ENCODE measurements at places on chromosomes 3 and 15.

DNA sequence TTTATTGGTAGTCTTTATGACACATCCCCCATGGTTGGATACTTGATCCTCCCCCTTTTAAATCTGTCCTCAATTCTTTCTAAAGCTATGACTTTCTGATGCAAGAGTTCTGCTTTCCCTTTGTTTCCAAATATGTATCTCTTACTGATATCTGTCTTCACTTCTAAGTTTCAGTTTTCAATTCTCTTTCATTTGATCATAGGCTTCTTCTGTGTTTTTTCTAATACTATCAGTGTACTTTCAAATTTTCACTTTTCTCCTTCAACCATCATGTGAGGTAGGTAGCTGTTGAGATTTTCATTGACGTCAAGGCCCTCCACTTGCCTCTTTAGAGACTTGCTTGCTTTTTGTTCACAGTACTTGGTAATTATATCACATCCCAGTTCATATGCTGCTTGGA, 436.5 kb downstream of the CNTN4 start:
- no peak for DNase-seq

- DNase-seq: peak; percentile 23
Observed at GRCh38 chr3:153595186-153595815, 433.3 kb downstream of the RAP2B start.

GRCh38 chr3:24156466-24156865, 211.4 kb downstream of the NR1D2 start:
- peak; percentile 28 for DNase-seq

DNA sequence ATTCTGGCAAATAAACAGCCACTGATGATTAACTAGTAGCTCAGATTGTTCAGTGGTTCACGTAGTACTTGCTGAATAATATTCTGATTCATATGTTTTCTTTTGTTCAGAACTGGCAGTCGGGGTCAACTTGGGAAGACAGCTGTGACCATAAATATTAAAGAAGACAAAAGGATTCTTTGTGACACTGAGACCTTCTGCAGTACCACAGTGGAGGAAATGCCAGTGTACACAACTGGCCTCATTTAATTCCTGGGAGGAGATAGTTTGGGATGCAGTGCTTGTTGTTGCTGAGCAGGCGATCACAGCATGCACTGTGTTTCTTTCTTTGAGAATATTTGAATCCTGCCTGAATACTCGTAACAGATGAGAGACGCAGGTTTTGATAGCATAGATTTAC, 26.7 kb upstream of the MCF2L2 start:
- DNase-seq: no peak

DNA sequence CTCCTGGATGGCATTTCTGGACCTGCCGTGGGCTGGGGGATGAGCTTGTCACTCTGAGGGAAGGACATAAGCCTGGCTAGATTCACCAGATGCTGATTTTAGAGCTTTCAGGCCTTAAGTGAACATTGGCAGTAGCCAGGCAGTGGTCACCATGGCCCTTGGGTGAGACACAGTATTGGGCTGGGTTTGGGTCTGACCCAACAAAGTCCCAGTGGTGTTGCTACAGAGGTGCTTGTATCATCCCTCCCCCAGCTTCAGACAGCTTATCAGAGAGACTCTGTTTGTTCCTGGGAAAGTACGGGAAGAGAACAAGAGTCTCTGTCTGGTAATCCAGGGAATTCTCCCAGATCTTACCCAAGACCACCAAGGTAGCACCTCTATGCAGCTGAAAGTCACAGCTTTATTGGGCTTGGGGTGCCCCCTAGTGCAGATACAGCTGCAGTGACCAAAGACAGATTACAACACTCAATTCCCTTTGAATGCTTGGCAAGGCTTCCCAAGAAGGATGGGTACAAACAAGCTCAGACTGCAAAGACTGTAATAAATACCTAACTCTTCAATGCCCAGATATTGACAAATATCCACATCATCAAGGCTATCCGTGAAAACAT, 9.8 kb upstream of the RUVBL1 start:
- DNase-seq: no peak

DNA sequence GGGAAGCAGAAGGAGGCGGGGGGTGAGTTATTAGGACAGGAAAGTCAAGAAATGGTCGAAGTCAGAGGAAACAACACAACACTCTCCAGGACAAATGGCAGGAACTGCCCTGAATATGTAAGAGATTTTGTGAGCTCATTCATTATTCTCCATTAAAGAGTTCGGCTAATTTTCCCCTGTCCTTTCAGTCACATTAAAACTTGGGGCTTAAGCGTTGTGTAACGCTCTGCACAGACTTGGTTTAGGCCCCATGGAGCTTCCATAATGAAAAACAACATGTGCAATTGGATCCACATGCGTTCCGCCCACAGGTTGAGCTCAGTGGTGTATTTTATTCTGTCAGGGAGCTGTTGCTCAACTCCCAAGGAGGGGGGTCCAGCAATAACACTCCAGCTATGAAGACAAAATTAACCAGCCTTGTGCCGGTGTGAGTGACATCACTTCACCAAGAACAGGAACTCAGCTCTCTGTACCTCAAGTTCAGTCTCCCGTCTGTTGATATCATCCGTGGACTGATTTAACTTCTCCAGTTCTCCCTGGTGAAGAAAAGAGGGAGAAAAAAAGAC, 2.3 kb downstream of the SH3BP5 start:
- DNase-seq: no peak

GRCh38 chr3:114878114-114878839, 268.8 kb downstream of the ZBTB20 start:
- no peak for DNase-seq

DNA sequence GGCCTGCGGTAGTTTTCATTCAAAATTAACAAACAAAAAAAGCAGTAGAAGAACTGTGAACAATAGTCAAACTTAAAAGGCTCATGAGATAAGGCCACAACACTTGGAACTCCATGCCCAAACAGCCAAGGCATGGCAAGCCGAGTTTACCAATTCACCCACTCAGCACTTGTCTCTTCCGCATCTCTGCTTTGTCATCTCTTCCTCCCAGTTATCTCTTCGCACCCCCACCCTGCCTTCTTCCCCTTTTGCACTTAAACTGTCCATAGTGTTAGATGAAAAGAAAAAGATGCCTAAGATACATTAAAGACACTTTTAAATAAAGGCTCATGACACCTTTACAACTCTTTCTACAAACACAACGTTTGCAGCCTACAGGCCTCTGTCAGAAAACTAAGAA, 11.1 kb downstream of the TLE3 start:
- DNase-seq: no peak

DNA sequence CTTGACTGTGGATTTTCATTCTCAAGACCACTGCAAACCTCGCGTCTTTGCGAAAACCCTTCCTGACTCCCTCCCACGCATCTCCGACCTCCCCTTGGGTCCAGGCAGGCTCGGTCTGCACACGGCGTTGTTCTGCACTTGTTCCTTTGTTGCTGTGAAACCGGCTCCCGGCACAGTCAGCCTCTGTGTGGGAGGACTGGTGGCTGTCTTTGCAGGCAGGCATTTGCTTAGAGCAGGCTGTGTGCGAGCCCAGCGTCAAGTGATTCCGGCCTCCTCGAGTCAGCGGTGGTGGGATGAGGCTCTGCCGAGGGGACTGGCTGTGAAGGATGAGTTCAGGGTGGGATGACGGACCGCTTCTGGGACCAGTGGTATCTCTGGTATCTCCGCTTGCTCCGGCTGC, 102.6 kb upstream of the ROPN1 start:
- DNase-seq: no peak

GRCh38 chr3:15009167-15009566, 55.9 kb downstream of the MRPS25 start:
- no peak for DNase-seq

GRCh38 chr15:39397883-39398282, 183.0 kb upstream of the THBS1 start:
- DNase-seq: no peak

DNA sequence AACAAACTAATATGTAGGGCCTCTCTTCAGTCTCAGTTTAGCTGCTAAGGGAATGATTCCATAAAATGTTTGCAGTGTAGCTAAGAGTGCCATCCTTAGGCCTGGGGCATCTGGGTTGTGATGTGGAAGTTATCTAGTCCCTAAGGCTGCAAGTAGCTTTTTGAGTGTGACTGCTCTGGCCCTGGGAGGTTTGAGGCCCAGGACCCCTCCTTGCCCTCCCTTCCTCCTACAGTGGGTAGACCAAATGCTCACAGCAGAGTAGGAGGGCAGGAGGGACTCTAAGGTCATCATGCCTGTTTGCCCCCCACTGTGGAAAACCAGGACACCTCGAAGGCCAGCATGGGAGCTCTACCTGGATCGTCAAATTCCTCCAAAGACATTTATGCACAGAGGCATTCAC, 115.0 kb downstream of the EPHB1 start:
- no peak for DNase-seq

DNA sequence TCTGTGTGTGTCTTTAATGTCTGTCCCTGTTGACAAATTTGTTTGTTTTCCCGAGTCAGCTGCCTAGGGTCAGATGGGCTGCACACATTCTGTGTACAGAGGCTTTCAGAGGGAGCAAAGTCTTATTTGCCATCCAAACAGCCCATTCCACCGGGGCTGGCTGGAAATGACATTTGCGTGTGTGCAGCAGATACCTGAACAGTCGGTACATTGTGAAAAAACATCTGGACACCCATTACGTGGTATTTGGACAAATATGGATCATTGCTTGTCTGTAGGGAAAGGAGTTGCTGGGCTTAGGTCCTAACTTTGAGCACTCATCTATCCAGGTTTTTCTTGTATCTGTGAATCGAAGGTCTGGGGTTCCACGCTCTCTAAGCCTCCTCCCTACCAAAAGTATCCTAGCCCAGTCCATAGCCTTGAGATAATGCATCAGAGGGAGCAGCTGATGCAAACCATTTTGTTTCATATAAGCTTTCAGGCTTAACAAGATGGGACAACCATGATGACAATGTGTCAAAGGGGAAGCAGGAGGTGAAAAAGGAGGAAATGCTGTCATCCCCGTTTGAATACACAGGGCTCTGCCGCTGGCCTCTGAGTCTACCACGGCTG, 22.2 kb upstream of the CMTM8 start:
- DNase-seq: no peak

DNA sequence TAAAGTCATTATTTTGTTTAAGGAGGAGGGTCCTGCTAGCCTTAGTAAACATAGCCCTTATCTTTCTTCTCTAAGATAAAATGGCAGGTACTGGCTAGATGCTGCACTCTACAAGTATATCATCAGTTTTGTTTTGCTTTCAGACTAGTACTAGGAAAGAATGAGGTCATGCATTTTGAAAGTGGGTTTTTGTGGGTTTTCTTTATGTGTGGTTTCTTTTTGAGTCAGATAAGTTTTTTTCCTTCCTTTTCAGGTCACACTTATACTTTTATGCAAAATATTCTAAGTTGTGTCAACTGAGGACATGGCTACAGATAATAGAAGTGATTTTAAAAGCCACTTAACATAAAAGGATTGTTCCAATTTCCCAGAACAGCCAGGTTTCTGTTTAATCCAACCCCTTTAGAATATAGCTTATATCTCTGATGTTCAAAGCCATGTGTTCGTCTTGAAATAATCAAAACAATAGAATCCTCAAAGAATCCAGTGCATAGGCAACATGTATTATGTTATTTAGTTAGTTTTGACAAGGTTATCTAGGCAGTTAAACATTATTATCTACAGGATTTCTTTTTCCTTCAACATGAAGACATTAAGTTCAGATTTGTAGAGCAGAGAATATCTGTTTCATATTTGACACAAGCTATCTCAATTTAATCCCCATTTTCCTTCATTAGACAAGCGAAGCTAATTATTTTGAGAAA, 406.2 kb downstream of the RBMS3 start:
- DNase-seq: no peak

GRCh38 chr15:51054535-51054934, 40.2 kb downstream of the TNFAIP8L3 start:
- no peak for DNase-seq

GRCh38 chr3:186137051-186137685, 28.3 kb upstream of the ETV5 start:
- DNase-seq: no peak

DNA sequence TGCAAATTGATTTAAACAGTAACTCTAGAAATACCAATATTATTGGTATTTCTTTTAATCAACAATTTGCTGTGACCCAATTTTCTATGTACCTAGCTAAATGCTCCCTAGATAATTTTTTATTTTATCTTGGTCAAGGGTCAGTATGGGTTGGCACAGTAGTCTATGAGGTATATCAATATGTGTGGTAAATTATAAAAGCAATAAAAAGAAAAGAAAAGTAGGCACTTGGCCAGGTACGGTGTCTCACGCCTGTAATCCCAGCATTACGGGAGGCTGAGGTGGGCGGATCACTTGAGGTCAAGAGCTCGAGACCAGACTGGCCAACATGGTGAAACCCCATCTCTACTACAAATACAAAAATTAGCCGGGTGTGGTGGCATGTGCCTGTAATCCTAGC, 34.0 kb upstream of the STIMATE start:
- DNase-seq: no peak

- peak; percentile 54 for DNase-seq
Observed at GRCh38 chr3:188185717-188186251, 31.8 kb downstream of the LPP start.

GRCh38 chr15:88391700-88392099, 75.5 kb downstream of the MRPL46 start:
- DNase-seq: no peak

GRCh38 chr3:157375342-157375986, 61.2 kb upstream of the PTX3 start:
- DNase-seq: no peak

DNA sequence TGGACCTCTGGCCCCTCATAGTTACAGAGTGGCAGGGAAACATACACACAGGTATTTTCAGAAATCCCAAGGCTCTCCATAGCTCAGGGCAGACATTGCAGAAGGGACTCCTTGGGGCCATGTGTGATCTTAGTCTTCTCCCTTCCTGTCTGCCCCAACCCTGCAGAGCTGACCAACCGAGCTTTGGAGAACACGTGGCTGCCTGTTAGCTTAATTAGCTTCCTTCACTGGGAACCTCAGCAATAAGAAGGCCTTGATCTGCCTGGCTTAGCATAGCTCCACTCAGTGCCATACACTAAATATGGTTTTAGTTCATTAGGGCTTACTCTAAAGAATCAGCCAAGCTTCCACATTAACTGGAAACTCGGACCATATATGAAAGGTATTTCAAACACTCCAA, 12.3 kb downstream of the LYZL4 start:
- DNase-seq: no peak

GRCh38 chr3:159852821-159853505, 135.7 kb upstream of the IL12A start:
- DNase-seq: no peak

- DNase-seq: peak; percentile 79
Observed at GRCh38 chr3:109132801-109133473, 3.6 kb upstream of the C3orf85 start.
